Ureter (tissue), 1 donor: ENCODE measurements at places on chromosomes 5 and 9. TPM values are rescaled to one million over a fixed set of nuclear protein-coding genes. Genes with fewer than 3 reads are reported as not detected.

DNA sequence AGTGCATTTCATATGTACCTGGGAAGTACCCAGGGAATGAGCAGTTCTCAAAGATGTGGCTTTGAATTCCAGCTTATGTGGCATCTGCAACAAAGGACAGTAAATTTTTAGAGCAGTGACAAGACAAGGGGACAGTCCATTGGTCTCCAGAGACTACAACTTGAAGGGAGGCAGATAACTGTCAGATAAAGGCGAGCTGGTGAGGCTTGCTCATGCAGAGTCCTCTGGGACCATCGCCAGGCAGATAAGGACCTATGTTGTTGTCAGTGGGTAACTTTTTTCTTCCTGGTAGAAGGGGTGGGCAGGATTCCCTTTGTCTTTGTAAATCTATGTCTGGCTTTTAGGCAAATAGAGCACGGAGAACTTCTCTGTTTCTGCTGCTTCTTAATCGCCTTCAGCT, 120.2 kb downstream of the ICE1 start:
- DNase-seq = no peak

DNA sequence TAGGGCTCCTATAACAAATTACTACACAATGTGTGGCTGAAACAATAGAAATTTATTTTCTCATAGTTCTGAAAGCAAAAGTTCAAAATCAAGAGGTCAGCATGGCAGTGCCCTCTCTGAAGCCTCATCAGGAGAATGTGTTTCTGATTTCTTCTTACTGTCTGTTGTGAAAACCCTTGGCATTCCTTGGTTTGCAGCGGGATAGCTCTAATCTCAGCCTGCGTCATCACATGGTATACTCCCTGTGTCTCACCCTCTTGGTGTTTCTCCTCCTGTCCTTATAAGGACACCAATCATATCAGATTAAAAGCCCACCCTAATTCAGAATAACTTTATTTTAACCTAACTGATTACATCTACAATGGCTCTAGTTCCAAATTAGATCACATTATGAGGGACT, 87.5 kb upstream of the CDH9 start:
- no peak for DNase-seq

DNA sequence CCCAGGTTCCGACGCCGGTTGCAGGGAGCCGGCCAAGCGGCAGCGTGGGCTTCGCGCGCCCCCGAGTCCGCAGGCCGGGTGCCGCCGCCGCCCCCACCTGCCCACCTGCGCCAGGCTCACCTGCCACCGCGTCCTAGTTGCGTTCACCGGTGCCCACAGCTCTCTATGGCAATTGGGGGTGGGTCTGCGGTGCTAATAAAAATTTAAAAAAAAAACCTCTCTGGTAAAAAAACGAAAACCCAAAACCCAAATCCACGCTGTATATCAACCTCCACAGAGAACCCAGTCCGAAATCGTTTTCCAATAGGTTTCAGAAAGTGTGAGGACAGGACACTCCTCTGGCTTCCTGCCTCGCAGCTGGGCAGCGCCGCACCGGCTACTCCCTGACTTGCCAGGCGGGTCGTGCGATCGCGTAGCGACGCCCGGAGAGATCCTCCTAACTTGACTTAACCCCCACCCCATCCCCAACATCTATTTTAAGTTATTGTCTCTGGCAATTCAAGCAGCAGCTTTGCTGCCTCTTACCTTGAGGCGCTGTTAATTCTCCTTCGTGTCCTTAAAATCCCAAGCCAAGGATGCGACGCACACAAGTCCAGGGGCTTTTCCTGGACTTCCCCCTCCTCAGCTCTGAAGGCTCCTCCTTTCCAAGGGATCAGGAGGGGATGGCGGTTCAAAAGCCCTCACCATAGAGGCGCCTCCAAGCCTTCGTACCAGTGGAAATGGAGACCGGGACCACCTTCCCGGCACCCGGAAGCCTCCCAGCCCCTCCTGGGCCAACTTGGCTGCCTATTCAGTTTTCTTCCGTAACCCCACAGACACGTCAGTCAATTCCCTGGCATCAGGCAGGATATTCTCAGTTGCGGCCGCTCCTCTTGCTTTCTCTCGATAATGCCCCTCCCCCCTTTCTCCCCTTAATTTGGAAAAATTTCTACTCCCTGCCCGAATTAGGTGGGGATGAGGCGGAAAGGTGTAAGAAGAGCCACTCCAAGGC, 1639.4 kb upstream of the C9orf72 start:
- no peak for DNase-seq

- DNase-seq = no peak
Measured at GRCh38 chr9:120931231-120932085, 4.9 kb upstream of the TRAF1 start.

- DNase-seq = no peak
Measured at GRCh38 chr5:66100851-66101250, 43.2 kb upstream of the SREK1 start.

Gene SLC25A2
- 1.3 TPM for total RNA-seq

Gene GABRA1
- total RNA-seq = not detected
